ENCODE measurements at places on chromosomes 1 and 21.

DNA sequence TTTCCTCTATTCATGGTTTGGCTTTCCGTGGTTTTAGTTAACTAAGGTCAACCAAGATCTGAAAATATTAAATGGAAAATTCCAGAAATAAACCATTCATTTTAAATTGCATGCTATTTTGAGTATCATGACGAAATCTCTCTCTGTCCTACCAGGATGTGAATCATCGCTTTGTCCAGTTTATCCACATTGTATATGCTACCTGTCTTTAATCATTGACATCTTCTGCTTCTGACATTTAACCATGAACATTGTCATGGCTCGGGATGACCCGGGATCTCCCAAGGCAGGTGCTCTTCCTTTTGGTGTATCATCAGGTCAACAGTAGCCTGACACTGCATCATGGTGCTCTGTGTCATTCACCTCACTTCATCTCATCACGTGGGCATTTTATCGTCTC lies 125.5 kb upstream of the HNRNPU start:
- DNase-seq, result peak; percentile 67

- DNase-seq, result peak; percentile 65
These were observed 15.8 kb downstream of the CDA start for GRCh38 chr1:20604678-20605077.

DNA sequence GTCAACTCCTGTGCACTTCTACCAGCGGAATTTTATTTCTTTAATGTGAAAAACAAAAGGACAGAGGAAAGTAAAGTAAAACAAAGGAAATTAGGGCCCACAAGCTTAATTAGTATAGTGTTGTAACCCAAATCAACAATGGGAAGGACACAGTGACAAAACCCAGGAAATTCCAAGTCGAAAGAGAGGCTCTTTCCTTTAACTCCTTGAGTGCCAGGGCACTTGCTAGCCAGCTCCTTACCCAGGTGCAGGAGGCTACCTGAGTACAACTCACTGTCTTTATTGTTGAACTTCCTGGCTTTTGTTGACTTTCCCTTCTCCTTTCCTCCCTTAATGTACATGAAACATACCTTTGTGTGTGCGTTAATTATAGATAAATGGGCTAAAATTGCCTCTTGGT lies 55.0 kb downstream of the PEX14 start:
- no peak for DNase-seq

DNA sequence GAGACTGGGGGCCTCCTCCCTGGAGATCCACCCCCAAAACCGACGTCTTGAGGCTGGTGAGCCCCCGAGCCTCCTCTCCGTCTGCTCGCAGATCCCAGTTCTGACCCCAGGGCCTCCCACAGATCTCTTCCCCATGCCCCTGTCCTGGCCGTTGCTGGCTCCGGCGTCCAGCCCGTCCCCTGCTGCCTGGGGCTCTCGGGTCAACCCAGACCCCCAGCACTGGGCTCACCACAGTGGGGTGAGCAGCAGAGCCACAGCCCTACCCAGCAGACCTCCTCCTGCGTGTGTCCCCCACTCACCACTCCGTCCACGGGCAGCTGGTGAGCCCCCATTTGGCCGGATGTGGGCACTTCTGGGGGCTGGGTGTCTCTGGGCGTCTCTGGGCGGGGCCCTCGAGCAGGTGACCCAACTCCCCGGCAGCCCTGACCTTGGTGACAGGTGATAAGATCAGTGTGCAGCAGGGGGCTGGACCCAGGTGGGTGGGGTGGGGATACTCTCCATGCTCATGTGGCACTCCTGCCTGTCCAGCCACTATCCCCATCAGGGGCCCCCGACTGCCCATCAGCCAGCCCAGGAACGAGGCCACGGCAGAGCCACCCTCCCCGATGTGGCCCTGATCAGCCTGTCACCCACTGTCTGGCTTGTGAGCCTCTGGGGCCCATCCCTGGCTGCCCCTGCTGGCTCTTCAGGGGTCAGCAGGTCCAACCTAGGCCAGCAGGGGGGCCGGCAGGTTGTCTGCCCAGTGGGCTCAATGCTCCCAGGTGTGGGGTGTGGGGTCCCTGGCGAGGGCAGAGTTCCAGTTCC lies 709 bp downstream of the TNFRSF14 start:
- DNase-seq, result no peak

DNA sequence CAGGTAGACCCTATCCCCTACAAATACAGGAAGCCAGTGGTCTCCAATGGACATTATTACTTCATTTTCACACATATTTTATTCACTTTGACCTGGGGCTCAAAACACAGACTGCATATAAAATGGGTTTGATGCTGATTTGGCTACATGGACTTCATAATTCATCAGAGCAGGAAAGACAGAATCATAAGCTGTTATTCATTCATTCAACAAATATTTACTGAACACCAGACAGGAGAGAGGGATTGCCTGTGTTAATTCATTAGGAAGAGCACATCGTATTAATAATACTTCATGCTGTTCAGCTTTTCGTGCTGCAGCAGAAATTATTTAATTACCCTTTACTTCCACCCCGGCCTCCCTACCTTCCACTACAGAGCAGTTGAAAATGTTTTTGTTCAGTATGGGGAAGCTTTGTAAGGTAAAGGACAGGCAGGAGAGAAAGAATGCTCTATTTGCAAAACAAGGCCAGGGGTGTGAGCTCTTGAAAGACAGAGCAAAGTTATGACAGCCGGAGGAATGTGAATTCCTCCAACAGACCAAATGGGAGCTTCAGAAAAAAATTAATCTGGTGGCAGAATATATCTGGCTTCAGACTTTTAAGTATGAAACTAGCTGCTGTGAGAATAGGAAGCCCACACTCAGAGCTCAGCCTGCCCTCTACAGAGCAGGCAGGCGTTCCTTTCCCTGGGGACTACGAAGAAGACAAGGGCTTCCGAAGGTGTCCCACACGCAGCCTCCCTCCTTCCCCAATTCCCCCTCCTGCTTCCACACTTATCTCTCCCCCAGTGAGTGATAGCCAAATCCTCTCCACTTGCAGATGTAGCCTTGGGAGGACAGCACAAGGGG lies 58.0 kb downstream of the MDM4 start:
- peak; percentile 21 for DNase-seq

- DNase-seq, result no peak
These were observed 67.8 kb downstream of the MORN1 start for GRCh38 chr1:2323451-2323974.

DNA sequence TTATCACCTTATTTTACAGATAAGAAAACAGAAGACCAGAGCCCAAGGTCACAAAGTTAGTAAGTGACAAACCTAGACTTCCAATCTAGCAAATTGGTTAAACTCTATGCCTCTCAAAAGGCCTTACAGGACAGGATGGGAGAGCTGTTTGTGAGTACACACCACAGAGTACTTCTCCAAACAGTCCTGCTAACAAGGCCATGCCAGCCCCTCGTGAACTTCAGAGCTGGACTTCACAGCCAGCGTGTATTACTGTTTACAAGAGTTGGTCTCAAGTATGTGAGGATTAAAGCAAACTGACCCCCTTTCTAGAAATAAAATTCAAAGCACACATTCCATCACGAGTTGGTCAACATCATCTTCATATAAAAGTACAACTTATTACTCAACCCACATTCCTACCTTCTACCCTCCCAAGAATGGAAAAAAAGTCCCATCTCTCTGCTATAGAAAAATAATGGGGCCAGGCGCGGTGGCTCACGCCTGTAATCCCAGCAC lies 19.8 kb upstream of the UBR4 start:
- DNase-seq, result peak; percentile 28
